ENCODE measurements at places on chromosomes 5 and 9.

GRCh38 chr9:35470894-35471293 is 19.0 kb upstream of the RUSC2 start:
- DNase-seq, result no peak

DNA sequence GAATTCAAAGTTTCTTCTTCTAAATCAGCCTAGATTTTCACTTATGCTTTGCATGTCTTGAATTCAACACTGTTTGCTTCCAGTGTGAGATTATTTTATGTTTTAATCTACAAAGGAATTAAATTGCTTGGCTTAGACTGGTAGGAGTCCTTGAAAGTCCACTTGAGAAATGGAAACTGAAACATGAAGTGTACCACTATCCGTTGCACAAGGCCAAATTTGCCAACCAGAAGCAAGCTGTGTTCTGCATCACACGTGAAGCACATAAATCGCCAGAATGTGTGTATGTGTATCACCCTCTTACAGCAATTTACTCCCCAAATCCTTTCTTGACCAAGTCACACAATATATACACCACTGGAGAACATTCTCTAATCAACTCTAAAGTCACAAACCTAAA is 10.3 kb downstream of the SEMA6A start:
- no peak for DNase-seq

DNA sequence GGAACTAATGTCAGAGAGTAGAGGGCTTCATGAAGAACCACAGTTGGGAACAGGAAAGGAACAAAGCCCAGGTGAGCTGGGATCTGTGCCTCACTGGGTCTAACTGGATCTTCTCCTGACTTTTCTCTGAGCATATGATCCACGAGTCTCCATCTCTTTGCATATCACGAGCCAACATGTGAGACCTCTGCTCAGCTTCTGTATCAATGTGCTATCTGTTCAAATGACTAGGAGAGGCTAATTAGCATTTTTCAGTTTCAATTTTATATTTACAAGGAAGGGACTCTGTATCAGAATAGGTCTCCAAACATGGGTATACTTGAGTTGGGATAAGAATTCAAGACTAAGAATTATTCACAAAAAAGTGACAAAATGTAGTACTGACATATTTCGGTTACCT is 73.8 kb upstream of the SGCD start:
- no peak for DNase-seq

- DNase-seq, result peak; percentile 57
Measured at GRCh38 chr5:32489791-32490562, 45.4 kb upstream of the ZFR start.

DNA sequence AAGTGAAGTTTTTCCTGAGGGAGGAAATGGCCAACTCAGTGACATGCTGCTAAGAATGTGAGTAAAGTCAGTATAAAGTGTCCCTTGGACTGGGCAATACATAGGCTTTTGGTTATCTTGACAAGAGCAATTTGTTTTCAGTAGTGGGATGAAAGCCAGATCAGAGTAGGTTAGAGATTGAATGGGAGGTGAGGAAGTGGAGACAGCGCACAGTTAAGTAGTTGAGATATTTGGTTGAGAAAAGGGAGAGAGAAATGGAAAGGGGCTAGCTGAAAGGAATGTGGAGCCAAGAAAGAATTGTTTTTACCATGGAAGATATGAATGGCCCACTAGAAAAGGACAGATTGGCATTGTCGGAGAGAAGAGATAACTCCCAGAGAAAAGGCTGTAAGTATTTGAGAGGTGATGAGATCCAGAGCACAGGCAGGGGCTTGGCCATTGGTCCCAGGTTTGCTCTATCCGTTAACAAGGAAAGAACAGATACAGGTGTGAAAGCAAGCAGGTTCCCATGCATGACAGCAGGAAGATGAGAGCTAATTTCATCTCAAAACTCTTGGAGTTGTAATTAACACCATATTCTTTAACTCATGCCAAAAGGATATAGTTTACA is 392.0 kb downstream of the NR2F1-AS1 start:
- no peak for DNase-seq

GRCh38 chr5:157865781-157866180 is 6.8 kb upstream of the CLINT1 start:
- DNase-seq, result no peak

DNA sequence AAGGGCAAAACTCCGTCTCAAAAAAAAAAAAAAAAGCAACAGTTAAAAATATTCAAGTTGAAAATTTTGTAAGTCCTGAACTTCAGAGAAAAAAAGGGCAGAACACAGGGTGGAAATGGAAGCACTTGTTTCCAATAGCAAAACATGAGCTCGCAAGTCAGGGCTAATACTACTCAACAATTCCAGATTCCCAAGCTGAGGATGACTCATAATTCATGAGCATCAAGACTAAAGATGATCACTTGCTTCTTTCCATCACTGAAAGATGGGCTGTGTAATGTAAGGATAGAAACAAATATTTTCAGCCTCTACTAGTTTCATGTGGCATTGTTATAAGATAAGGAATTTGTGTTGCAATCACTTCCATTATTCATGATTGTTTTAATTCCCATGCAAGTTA is 33.5 kb upstream of the FST start:
- DNase-seq, result no peak

- no peak for DNase-seq
Measured at GRCh38 chr9:91258451-91258850, 103.3 kb downstream of the AUH start.

DNA sequence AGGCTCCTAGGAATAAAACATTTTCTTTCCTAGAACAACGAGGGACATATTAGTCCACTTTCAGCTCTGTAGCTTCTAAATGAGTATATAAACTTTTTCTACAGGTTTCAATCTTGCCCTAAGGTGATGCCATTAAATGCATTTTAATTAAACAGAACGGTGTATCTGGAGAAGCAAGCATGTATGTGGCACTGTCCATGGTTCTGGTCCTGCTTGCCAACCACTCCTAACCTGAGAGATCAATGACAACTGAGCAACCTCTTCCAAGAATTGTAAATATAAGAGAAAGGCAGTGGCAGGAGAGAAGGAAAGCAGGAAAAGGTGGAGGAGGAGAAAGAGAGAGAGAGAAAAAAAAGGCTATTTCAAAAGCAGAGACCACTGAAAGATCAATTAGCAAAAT is 95.6 kb upstream of the SPOCK1 start:
- no peak for DNase-seq

- DNase-seq, result peak; percentile 37
Measured at GRCh38 chr5:59034498-59035186, 451.8 kb downstream of the RAB3C start.

- no peak for DNase-seq
Measured at GRCh38 chr9:106284296-106284695, 578.7 kb upstream of the ZNF462 start.

- no peak for DNase-seq
Measured at GRCh38 chr5:45417285-45417998, 278.7 kb downstream of the HCN1 start.

DNA sequence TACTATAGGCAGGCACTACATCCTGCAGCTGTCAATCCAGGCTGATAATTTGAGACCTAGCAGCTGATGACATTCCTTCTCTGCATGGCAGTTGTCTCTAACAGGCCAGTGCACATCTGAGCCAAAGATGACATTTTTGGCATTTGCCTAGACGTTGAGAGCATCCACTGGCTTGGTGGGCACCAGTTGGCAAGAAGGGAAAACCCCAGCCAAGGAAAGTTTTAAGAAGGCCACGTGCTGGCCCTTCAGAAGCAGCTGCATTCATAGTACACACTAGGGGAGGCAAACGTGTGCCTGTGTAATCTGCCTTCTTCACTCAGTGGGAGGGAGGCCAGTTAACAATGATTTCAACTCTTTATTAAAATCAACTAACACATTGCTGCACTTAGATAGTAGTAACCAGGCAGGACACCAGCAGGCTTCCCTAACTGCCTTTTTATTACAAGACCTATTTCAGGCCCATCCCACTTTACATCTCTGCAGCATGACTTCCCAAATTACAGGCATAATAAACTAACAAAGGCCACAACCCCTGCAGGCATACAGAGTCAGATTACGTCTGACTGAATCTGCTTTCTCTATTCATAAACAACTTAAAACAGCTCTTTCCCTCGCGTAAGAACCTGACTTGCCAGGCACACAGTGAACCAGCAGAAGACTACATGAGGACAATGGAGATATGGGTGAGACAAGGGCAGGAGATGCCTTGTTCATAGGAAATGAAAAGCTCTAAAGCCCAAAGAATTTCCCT is 576.3 kb downstream of the PDE4D start:
- no peak for DNase-seq

DNA sequence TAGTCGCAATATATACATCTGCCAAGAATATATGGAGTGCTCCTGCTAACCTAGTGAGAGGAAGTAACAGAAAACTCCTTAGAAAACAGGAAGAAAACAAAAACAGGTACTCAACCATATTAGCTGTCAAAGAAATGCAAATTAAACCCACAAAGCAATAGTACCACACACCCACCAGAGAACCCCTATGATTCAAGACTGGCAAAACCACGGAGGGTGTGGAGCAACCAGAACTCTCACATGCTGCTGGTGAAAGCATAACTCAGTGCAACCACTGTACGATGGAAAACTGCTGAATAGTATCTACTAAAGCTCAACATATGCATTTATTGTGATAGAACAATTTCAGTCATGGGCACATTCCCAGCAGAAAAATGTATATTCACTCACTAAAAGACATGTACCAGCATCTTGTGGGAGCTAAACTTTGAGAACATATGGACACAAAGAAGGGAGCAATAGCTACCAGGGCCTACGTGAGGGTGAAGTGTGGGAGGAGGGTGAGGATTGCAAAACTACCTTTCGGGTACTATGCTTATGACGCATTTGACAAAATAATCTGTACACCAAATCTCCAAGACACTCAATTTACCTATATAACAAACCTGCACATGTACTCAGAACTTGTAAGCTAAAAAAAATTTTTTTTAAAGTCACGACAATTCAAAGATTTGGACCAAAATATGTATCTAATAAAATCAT is 34.0 kb downstream of the PTPN3 start:
- no peak for DNase-seq

- no peak for DNase-seq
Measured at GRCh38 chr9:115133649-115134048, 15.7 kb upstream of the TNC start.

DNA sequence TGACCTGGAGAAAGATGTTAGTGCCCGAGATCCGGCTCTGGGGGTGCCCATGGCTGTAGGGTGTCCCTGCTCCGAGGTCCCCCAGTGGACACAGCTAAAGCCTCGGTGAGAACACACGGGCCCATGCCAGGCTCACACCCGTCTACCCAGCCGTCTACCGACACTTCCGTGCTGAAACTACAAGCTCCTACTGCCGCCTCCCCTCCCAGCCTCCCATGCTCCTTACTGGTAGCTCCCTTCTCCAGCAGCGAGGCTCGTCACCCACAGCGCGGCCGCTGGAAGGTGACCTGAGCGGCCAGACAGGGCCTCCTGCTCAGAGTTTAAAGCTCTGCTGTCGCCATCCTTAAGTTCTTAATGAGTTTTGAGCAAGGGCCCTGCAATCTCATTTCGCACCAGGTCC is 33.2 kb upstream of the CLPTM1L start:
- no peak for DNase-seq

DNA sequence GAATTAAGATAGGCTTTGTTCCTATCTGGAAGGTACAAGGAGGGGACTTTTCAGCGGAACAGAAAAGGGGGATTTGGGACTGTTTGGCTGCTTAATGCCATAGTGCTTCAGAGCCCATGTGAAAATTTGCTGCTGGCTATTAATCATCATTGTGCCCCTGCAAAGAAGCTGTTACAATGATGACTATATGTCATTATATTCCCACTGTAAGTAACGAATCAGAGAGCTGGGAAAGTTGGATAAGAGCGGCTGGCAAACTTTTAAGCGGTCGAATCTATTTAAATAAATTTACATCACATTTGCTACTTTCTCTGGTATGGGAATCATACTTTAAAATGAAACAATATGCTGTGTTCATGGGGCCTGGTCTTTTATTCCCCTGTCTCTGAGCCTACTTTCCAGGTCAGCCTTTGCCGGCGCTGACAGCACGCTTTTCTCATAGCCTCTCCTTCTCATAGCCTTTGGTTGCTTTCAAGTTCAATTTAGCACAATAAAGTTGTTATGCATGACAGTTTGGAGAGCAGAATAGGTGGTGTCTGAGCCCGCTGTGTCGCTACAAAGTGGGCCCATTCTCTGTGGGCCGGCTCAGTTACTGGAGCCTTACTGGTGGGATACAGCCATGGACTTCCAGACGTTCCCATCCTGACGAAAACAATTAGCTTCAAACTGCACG is 271.2 kb upstream of the TMEM161B start:
- no peak for DNase-seq

Measured in kidney capillary endothelial cell (primary cell).